ENCODE measurements at places on chromosomes 7 and 10.

DNA sequence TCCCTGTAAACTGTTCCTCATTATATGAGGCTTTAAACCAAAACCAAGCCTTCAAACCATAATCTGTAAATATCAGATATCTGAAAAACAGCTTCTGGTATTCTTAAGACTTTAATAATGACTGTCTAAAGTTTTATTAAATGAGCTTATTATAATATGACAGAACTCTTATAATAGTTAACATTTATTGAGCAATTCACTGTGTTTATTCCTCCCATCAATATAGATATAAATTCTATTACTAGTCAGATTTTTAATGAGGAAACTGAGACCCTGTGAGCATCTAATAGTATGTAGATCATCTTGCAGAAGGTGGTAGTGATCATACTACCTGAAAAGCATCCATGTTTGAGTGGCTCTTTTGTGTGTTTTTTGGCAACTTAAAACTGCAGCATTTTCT is 45.1 kb downstream of the KIF11 start:
- DNase-seq = no peak

GRCh38 chr10:133045556-133046389 is 42.0 kb upstream of the ADGRA1 start:
- peak; percentile 50 for DNase-seq

DNA sequence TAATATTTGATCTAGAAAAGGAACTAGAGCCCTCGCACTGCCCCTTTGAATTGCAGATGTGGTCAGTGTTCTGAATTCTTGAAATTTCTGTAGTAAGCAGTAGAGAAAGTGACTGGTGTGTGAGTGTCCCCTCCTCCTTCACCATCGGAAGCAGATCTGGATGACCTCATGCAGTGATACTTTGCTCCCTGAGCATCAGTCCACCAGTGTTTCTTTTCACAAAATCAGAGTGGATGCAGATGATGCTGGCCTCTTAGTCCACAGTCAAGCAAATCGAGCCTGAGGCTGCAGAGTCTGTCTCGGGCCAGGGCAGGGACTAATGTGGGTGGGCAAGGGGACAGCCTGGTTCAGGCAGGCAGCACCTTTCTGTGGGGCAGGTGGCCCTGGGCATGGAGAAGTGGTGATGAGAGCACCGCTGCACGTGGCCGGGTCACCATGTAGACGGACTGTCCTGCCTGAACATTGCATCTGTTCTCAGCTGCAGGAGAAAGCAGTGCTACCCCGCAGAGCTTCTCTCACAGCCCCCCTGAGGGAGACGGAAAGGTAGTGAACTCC is 5.4 kb downstream of the INSIG1 start:
- no peak for DNase-seq

- no peak for DNase-seq
These were observed 307.6 kb downstream of the FGFR2 start for GRCh38 chr10:121290674-121291073.

- DNase-seq = no peak
These were observed 114.2 kb upstream of the HABP2 start for GRCh38 chr10:113438652-113439051.

- no peak for DNase-seq
These were observed 67.3 kb downstream of the GLCCI1 start for GRCh38 chr7:8035647-8036518.

All from right cardiac atrium (tissue), 5 donors.